ENCODE measurements at places on chromosomes 7 and 10. TPM values are rescaled to one million over a fixed set of nuclear protein-coding genes. Genes with fewer than 3 reads are reported as not detected.

GRCh38 chr10:2410049-2410448 is 657.3 kb upstream of the PFKP start:
- DNase-seq = no peak

DNA sequence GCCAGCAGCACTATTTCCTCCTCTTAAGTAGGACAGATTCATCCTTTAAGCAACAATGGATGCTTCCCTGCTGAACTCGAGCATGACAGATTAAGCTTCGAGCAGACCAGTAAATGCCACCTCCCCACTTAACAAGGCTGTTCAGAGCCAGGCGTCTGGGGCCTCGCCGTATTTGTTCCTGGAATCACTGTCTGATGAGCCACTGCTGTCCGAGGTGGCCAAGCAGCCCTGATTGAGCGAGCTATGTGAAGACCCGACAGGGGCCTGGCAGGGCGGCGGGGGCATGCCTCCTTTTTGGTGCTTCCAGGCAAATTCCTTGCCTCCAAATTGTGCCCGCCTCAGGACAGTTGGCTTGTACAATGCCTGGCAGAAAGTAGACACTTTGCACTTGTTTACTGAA is 862.6 kb downstream of the NRG3 start:
- DNase-seq = no peak

DNA sequence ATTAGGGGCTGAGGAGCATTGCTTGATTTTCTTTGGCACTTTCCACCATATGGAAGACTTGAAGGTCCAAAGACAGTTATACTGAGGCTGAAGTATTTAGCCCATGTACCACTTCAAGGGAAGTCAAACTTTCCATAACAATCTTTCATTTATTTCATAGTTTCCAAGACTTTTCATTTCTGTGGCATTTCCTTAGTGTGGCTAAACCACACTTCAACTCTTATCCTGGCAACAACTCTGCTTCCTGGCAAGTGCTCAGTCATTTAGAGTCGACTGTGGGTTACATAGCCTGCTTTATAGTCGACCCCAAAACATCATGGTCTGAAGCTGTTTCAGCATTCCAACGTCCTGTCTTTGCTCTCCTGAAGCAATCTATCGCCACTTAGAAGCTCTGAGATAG is 343.0 kb upstream of the SEMA3D start:
- DNase-seq = peak; percentile 47

DNA sequence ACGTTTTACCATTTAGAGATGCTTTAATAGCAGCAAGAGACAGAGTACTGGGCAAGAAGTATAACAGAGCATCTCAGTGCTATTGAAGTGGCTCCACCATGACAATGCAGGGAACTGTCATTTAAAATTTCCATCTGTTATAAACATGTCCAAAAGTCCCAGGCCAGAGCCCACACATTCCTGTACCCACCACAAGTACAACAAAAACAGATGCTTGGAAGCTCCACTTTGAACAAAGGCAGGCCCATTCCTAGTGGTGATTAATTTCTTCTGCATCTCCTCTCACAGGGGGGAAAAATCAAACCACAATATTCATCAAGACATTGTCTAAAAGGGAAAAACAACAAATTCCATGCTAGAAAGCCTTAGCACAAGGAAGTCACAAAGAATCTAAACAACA is 627.9 kb downstream of the PARD3 start:
- DNase-seq = peak; percentile 13

DNA sequence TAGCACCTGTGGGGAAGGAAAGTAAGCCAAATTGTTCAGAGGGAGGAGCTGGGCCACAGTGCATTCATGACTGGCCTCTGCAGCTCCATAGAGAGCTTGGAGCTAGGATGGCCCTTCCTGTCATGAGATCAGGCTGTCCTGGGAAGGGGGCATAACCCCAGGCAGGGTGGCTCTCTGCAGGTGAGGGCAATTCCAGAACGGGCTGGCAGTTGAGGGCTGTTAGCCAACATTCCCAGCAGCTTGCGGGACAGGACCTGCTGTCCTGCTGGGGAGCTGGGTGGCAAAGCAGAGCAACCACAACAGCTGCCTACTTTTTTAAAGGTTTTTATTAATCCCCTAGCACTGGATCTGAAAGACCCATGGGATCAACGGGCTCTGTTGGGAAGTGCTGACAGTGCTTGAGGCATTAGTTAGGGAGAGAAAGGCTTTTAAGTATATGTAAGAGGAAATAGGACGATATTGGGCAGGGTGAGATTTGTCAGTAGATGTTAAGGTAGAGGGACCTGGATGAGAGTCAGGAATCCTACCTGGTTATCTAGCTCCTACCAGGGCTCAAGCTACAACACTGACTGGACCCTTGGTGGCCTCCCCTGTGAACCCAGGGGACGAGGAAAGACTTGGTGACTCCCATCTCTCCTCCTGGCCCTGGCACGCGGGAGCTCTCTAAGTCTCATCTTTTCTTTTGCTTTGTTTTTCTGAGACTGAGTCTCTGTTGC is 77.8 kb downstream of the NAMPT start:
- no peak for DNase-seq

The INSYN2A gene
- total RNA-seq = 0.18 TPM

DNA sequence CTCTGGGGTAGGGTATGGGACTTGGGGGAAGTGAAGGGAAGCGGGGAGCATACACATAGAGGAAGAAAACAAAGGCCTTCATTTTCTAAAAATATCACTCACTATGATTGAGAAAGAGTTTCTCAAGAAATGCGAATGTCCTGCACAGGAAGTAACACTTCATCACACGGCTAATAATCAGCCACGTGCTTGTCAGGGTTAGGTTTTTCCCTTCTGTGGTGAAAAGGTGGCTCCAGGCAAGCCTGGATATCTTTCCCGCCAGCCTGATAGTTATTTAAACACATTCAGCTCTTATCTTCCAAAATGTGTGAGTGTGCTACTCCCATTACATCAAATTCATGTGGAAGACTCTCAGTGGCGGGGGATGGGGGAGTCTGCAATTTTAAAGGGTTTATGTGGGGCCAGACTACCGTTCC is 166.4 kb upstream of the ADO start:
- DNase-seq = peak; percentile 19

- peak; percentile 89 for DNase-seq
Measured at GRCh38 chr10:28676968-28677887, at the start of gene BAMBI. BAMBI (plus strand) TSS chr10:28677521; CDS start chr10:28677898, 377 bp downstream.

- no peak for DNase-seq
Measured at GRCh38 chr7:29126804-29127203, 19.5 kb downstream of the CPVL start.

DNA sequence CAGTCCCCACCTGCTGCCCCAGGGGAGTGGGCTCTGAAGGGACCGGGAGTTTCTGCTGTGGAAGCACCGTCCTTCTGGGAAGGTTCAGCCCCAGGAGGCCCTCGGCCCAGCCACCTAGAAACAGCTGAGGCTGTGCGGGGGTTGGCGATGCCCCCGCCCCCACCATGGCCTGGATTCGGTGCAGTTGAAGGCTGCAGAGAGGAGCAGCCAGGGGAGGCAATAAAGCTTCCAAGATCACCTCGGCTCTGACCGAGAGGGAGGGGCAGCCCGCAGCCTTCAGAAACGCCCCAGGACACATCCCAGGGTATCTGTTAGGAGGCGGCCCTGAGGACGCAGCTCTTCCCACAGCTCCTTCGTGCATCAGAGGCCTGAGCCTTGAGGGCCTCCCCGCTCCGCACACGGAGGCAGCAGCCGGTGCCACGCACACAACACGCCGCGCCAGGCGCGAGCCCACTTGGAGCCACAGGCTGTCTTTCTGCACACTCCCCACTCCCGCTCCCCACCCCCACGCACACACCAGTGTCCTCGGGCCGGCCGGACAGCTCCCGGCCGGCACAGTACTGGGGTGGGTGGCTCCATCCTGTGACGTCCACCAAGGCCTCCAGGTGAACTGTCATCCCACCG is 1.6 kb downstream of the KNDC1 start:
- DNase-seq = no peak

The ZNF248 gene
- 6.7 TPM for total RNA-seq

- DNase-seq = no peak
Measured at GRCh38 chr10:15351099-15351820, 19.8 kb downstream of the FAM171A1 start.

The SFRP4 gene
- total RNA-seq = not detected

DNA sequence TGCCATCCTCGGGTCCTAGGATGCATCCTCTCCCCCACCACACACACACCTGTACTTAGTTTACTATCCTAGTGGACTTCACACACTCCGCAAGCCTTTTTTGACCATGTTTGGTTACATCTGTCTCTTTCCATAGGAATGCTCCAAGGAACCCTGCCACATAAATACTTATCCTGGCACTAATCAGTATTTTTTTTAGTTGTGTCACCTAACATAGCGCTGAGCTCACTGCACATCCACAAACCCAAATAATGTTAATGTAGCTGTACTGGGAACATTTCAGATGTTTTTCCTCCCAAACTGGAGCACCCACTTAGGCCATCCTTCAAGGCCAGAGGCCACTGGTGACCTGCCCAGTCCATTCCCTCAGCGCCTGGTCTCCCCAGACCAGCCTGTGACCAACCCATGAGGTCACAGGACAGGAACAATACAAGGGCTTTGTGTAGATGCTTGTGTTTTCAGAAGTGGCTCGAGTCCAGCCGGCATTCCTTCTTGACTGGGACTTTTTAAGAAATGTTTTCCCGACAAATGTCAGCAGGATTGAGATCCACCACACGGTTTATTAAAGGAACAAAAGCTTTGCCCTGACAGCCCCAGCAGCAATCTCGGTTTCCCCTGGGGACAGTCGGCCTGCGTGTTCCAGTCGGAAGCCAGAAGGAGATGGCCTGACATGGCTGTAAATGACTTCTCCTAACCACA is 181.4 kb downstream of the JCAD start:
- no peak for DNase-seq

GRCh38 chr10:112750427-112751167 is 199.4 kb upstream of the TCF7L2 start:
- no peak for DNase-seq

DNA sequence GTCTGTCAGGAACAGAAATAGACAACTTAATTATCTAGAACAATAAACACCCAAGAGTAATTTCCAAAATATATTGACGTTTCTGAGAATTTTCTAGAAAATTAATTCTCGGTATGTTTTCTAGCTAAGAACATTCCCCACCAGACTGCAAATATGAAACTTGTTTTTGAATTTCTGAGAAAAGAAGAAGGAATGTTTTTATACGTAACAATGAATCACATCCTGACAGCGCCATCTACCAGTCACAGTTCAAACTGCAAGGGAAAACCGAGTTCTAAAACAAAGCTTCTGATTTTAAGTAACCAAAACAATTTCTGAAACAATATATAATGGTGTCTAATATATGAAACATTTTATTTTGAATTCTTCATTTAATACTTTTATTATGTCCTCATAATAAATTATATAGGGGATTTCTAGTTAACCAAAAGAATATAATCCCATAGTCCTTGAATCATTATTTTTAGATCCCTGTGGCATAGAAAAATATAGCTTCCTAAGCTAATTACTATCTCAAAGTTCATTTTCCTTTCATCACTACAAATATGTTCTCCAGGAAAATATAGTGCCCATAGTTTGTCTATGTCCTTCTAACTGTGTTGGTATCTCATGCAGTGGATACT is 34.5 kb upstream of the MEOX2 start:
- peak; percentile 53 for DNase-seq

DNA sequence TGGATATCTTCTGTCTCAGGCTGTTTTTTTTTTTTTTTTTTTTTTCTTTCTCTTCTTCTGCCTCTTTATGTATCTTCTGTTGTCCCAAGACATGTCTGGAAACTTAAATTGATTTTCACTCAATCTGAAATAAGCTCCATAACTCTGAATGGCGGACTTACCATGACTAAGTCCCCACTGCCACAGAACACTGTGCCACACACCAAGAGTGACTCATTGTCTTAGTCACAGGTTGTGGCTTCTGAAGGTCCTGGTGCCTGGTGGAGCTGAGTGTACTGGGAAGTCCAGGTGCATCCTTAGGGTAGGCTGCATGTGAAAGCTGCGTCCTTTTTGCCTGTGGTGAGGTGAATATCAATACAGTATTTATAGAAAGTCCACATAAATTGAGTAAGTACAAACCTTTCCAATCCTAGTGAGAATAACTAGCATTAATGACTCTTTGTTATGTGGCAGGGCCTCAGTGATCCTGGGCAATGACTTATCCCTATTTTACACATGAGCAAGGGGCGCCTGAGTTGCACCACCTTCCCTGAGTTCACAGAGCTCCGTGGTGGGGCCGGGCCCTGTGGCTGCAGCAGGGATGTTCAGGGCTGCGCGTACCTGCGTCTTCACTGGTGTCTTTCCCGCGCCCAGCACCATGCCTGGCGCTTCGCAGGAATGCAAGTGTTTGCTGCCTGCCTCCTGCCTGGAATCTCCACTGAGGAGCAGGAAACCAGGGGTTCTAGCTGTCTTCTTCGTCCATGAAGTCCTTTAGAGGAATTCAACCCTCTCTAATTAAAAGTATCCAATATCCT is 4.3 kb downstream of the PFKP start:
- DNase-seq = peak; percentile 96

- DNase-seq = peak; percentile 10
Measured at GRCh38 chr7:36749282-36749960, 25.1 kb upstream of the AOAH start.

GRCh38 chr10:38007991-38008390 is 2.5 kb upstream of the ZNF33A start:
- no peak for DNase-seq

The GARS1 gene
- 105 TPM for total RNA-seq

The NPFFR1 gene
- total RNA-seq = not detected

The PDE6C gene
- not detected for total RNA-seq

- no peak for DNase-seq
Measured at GRCh38 chr7:50649259-50649885, 84.2 kb upstream of the DDC start.

DNA sequence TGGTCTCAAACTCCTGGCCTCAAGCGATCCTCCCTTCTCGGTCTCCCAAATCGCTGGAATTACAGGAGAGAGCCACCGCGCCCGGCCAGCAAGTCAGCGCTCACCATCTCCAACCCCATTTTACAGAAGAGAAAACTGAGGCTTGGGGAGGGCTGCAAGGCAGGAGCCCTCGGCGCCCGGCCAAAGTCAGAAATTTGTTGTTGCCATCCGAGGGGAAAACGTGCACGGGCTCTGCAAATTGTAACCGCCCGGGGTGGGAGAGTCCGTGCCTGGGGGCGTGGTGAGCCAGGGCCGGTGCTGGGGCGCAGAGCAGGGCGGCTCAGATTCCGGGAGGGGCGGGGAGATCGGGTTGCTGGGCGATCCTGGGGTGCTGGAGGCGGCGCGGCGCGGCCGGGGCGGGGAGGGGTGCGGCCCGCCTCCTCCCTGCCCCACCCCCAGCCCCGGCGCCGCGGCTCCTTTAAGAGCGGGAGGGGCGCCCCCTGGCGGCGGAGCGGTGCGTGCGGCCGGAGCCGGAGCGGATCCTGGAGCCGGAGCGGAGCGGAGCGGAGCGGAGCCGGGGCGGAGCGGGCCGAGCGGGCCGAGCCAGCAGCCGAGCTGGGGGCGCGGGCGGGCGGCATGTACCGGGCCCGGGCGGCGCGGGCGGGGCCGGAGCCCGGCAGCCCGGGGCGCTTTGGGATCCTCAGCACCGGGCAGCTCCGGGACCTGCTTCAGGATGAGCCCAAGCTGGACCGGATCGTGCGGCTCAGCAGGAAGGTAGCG is at the start of gene VPS37D:
TSS of gene VPS37D (plus strand) at position 488 of the 759 bp plus-strand sequence. CDS start at position 616, 128 bp downstream.
- DNase-seq = peak; percentile 80

The AKR1C8 gene
- not detected for total RNA-seq

DNA sequence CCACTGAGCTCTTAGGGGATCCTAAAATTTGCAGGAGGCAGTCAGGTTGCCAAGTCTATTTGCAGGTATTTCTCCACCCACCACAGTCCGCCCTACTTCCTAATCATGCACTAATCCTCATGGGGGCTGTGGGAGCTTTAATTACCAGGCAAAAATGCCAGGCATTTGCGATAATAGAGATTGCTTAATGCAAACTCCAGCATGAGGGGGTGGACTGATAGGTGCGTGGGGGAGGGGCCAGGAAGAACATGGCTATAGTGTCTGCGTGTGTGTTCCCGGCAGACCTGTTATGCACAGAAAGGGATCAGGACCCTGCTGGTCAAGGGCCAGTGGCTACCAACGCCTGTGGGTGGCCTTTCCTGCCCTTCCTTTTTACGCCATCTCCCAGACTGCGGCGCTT is 15.6 kb upstream of the AQP1 start:
- DNase-seq = no peak
